ENCODE measurements at places on chromosomes 12 and 14.

- no peak for DNase-seq
These were observed 35.4 kb downstream of the NOC4L start for GRCh38 chr12:132179431-132180362.

DNA sequence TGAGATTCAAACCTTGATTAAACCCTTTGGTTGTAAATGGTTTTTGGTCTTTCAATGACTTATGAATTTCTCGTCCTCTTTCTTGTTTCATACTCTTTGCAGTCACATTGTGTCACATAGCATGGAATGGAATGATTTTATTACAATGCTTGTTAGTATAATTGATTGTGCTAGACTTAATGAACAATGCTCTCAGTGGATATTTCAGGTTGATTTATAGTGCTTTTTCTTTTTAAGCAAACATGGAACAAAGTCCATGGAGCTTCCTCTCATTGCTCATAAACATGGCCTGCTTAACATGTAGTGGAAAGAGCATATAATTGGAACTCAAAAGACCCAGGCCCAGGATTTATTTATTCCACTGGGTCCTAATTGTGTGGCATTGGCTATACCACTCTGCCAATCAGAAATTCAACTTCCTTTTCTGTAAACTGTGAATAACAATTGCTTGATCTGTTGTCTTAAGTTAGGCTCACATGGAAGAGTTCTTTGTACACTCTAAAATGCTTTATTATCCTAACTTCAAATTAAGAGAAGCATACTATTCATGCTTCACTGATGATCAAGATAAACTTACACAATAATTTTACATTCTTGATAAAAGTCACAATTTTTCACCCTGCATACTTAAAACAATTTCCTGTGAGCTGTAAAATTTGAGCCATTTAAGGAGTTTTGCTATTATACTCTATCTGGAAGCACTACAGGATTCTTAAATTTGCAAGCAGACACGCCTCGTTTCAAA is 370.5 kb upstream of the PDE3A start:
- no peak for DNase-seq

DNA sequence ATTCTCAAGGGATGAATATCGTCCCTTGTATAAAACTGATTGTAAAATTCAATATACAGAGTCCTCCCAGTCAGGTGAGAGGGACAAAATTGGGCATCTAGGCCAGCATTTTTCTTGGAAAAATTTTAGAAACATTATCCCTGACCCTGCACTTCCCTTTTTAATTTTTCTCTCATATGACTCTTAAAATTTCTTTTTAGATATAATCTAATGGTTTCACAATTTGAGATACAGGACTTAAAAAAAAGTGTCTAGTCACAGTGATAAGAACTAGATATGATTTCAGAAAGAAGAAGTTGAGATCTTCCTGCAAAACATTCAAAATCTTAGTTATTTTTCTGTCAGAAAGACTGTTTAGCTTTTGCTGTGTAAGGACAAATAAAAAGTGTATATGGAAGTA is 270.8 kb upstream of the PPFIA2 start:
- no peak for DNase-seq

DNA sequence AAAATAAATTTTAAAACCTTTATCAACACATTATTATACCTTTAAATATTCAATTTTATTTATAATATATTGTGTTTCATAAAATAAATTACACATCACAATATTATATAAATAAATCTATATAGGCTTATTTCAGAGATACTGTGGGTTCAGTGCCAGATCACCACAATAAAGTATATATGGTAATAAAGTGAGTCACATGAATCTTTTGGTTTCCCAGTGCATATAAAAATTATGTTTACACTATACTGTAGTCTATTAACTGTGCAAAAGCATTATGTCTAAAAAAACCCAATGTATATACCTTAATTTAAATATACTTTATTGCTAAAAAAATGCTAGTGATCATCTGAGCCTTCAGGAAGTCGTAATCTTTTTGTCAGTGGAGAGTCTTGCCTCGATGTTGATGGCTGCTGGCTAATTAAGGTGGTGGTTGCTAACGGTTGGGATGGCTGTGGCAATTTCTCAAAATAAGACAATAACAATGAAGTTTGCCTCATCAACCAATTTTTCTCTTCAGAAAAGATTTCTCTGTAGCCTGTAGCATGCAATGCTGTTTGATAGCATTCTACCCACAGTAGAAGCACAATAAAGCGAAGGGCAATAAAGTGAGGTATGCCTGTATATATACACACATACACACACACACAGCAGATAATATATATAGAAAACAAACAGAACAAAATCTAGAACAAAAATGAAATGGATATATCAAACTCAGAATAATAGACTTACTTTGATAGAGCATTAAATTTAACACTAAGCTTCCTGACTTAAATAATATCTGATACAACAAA is 32.4 kb downstream of the CCDC59 start:
- no peak for DNase-seq

GRCh38 chr12:108414021-108414420 is 74.9 kb upstream of the CMKLR1 start:
- DNase-seq, result no peak

GRCh38 chr12:113875691-113876090 is 90.4 kb downstream of the RBM19 start:
- DNase-seq, result no peak

GRCh38 chr12:24075650-24076049 is 126.2 kb upstream of the SOX5 start:
- DNase-seq, result no peak

DNA sequence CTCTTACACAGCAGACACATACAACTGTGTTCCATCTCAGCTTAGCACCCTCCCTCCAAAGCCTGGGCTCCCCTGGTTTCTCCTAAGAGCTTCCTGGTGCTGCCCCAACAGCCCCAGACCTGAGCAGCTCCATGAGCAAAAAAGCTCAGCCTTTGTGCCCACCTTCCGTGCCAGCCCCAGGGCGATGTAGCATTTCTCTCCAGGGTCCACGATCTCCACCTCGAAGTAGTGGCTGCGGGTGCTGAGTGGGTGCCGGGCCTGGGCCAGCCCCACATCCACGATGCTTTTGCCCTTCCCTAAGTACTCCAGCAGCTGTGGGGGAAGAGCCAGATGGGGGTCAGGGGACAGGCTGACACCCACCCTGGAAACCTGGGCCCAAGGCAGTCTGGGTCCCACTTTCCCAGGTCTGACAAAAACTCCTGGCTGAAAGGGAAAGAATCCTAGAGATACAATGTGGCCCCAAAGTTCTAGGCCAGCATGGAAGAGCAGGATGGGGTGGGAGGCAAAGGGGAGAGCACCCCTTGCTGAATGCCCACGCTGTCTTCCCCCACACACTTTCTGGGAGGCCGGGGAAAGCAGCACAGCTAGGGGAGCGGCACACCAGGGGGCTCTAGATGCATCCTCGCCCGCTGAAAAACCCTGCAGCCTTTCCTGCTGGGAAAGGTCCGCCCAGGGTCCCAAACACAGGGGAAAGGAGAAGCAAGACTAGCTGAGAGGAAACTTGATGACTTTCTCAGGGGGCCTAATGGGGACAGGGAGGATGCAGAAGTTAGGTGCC is 11.0 kb downstream of the SPRYD3 start:
- DNase-seq, result no peak

GRCh38 chr12:54407183-54407905 is 11.7 kb downstream of the ITGA5 start:
- DNase-seq, result no peak

DNA sequence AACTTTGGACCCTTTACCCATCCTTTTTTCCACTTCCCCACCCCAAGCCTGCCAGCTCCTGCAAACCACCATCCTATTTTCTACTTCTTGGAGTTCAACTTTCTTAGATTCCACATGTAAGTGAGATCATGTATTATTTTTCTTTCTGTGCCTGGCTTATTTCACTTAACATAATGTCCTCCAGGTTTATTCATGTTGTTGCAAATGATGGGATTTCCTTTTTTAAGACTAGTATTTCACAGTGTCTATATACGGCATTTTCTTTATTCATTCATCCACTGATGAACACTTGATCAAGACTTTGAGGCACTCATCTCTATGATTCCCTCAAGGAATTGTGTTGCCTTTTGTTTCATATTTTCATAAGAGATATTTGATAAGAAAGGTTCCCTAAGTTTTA is 5.6 kb upstream of the PRPF39 start:
- no peak for DNase-seq

GRCh38 chr14:74221741-74222140 is 17.5 kb upstream of the VSX2 start:
- no peak for DNase-seq

DNA sequence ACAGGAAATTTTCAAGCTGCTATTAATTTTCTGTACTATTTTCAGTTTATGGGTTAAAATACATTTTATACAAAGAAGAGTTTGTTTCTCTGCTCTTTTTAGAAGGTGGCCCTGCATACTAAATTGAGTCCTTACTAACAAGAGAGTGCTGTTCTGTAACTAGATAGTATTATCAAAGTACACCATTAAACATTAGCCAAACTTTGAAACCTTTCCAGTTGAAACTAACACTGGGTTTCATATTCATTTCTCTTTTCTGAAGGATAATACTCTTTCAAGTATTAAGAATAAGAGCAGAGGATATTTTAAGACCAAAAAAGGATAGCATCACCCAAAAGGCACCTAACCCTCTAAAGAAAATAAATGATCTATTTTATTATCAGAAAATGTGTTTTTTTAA is 47.2 kb downstream of the PEBP1 start:
- no peak for DNase-seq

- DNase-seq, result no peak
These were observed 183.1 kb downstream of the PHLDA1 start for GRCh38 chr12:75848431-75848925.

DNA sequence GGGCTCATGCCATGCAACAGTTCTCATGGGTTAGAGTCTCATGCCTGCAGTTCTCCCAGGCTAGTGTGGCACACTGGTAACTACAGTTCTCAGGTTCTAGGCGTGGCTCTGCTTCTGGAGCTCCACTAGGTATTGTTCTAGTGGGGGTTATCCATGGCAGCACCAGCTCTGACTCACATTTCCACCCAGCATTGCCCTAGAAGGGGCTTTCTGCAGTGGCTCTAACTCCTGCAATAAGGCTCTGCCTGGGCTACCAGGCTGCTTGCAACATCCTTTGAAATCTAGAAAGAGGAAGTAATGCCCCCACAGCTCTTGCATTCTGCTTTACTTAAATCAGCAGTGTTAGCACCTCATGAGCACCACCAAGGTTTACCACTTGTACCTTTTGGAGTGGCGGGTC is 220.3 kb upstream of the ARID2 start:
- DNase-seq, result no peak

- no peak for DNase-seq
These were observed 1226.0 kb upstream of the SEL1L start for GRCh38 chr14:82759656-82760055.

DNA sequence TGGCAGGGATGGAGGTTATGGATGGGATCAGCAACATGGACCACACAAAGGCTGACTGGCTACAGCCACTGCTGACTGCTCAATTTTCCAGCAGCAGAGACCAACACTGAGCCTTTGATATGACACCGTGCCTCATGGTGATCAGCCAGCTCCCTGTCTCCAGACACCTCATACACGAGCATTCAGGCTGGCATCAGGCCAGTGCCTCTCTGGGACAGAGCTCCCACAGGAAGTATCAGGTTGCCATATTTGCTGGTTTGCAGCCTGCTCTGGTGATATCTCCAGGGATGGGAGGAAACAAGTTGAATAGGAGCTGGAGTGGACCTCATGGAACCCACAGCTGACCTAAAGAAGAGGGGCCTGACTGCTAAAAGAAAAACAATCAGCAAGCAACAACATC is 471.2 kb upstream of the ATXN7L3B start:
- DNase-seq, result no peak

DNA sequence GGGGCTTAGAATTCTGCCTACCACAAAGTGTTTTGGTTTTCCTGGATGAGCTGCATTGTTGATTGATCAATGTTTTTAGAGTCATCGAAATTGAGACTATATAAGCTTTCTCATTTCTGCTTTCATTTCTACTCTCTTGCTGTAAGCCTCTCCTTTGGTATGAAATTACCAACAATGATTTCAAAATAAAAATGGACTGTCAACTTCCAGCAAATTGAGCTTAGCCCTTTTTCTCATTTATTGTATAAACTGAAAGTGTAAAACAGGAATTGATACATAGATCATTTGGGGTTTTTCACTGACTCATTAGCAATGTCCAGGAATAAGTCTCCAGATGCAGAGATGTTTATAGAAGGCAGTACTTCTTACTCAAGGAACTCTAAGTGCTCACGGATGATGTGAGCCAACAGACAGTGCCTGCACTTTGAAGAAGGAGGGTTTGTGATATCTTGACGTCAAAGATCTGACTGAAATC is 20.0 kb upstream of the PCNX1 start:
- no peak for DNase-seq

- no peak for DNase-seq
These were observed 1616.5 kb upstream of the FLRT2 start for GRCh38 chr14:83913476-83913875.

DNA sequence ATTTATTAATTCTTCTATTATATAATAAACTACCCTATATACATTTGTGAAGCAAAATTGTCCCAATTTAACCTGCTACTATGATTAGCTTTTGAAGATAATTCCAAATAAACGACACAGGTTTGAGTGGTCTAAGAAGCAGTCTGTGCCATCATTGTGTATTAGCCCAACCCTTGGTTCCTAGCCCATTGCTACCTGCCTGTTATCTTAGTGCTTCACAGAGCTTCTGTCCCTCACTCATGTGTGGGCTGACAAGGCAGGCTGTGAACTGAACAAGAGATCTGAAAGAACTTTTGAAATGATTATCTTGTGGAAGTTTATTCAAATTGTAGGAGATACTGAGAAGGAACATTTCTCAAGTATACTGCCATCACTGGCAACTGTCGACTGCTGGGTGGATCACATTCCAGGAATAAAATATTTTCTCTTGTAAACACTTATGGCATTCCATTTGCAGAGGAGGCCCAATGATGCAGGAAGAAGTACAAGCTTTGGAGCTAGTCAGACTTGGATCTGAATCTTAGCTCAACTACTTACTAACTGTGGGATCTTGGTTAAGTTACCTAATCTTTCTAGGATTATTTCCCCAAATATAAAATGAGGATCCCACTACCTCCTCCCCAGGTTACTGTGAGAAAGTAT is 7.8 kb upstream of the MTERF2 start:
- DNase-seq, result no peak

- DNase-seq, result no peak
These were observed 84.5 kb downstream of the MDGA2 start for GRCh38 chr14:47590767-47591495.

- no peak for DNase-seq
These were observed 78.4 kb upstream of the TSPAN8 start for GRCh38 chr12:71236133-71236660.

DNA sequence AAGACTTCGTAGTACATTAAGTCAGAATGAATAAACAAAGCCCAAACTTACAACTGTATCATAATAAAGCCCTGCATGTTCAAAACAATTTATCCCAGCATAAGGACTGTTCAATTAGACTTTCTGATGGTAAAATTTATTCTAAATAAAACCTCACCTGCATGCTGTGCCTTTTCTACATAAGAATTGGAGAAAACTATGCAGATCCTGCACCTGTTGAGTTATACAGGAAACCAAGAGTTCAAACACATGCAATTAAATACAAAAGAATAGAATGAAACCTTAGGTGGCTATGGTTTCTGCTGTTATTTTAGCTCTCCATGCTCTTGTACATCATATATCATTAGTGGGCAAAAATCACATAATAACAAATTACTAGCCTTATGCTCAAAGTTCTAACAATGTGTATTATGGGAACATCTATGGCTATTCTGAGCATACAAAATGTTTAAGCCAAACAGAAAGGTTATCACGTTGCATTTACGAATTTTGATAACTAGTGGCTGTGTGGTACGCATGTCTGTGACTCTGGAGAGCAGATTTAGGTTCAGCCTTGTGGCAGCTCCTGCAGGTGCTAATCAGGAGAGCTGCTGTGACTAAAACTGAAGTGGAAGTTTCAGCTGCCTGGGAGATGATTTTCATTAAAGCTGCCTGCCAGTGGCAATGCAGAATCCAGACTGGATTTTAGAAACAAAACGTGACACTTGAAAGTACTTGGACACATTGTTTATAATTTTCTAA is 36.1 kb upstream of the LRFN5 start:
- DNase-seq, result no peak

Data from T-helper 1 cell (primary cell).